NK-92 treated with Interleukin-12 subunit alpha and Interleukin-12 subunit beta, amount 100 ng/mL, for 24 hours (cell line): ENCODE measurements at places on chromosomes 7 and 10.

DNA sequence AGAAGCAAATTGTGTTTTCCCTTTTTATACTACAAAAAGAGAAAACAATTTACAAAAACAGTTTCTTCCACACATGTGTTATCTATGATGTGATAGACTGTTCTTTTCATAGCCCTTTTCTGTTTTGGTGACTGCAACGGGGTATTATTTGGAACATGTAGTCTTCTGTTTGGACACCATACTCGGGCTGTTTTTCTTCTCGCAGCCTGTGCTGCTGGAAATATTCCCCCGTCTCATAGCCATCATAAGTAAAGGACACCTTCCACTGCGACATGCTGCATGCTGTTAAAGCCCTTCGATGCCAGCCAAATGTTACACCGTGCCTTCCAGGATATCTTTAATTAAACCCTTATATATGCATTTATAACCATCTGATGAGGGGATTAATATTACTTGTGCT is 222.4 kb downstream of the BICC1 start:
- no peak for DNase-seq

- no peak for DNase-seq
Measured at GRCh38 chr10:112393341-112393740, 19.4 kb downstream of the ACSL5 start.

GRCh38 chr10:124732931-124733570 is 11.1 kb downstream of the FAM53B start:
- no peak for DNase-seq

- DNase-seq, result no peak
Measured at GRCh38 chr10:23199768-23200511, 7.8 kb downstream of the PTF1A start.

GRCh38 chr7:68006619-68007018 is 1010.0 kb downstream of the TYW1 start:
- DNase-seq, result no peak
